Stromal cell of bone marrow (primary cell): ENCODE measurements at places on chromosomes 6 and 20.

DNA sequence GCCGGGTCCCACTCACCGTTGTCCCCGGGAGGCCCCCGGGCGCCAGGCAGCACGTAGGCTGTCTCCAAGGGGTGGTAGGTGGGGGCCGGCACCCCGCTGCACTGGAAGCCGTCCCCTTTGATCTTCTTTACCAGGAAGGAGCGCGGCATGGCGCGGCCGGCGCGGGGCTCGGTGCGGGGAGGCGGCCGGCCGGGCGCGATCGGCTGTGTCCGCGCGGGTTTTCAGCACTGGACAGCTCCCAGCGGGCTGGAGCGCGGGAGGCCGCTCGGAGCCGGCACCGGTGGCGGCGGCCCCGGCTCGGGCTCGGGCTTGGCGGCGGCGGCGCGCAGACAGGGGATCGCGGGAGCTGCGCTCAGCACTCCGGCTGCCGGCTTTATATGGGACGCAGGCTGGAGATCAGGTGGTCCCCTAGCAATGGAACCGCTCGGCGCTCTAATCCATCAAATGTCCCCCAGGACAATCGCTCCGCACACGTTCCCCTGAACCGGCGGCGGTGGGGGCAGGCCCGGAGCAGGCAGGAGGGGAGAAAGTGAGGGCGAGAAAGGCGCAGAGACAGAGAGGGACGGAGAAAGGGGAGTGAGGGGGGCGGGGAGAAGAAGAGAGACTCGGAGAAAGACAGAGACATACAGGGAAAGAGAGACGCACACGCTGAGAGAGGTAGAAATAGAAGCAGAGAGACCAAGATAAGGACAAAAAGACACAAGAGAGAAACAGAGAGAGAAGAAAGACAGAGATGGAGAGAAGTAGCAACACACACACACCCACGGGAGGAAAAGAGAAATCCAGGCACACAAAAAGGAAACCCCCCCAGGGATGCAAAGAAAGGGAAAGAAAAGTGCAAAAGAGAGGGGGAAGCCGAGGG, at the start of gene SCRT2:
Gene SCRT2 (minus strand): TSS at position 350 of the 862 bp plus-strand sequence. CDS start 201 bp downstream, at position 149.
- DNase-seq = peak; percentile 55

DNA sequence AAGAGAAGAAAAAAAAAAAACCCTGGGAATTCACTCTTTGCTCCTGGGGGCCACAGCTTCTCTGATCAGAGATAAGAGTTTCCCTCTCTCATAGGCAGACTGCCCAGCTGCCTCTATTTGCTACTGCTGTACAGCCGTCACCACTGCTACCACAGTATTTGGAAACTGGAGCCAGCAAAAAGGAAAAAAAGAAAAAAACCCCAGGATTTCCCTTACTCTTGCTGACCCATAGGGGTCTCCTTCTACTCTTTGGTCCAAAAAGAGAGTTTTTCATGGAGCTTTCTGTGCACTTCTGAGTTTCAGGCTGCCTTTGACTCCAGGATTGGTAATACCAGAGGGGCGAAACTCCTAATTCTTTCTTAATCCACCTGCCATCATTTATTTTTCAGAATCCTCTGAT, 89.7 kb downstream of the MDGA1 start:
- DNase-seq = no peak

DNA sequence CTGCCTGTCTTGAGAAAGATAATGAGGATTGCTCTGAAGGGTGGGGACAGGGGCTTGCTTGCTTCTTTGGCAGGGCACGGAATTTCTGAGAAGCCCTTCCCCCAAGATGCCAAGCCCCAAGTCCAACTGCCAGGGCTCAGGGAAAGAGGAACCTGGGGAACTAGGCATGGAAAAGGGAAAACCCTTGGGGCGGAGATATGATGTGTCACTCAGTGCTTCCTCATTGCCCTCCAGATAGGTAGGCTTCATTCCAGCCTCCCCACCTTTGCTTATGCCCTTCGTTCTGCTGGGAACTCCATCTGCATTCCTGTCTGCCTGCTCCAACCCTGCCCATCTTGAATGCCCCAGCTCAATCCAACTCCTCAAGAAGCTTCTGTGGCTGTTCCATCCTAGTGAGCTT, 61.2 kb downstream of the VEGFA start:
- no peak for DNase-seq

DNA sequence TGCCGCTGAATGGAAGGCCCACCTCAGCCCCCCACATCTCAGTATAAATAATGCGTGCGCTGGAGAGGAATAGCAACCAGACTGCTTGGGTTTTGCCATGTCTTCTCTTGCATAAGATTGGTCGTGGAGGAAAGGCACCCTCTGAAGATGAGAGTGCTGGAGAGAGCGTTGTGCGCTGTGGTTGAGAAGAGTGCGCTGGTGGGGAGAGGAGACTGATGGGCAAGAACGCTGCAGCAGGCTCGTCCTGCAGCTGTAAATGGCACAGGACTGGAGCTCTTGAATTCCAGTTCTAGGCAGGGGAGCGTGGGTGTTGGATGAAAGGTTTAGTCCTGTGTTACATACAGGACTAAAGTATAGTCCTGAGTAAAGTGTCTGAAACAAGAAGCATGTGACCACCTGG, 51.5 kb downstream of the RPRD1B start:
- DNase-seq = no peak

DNA sequence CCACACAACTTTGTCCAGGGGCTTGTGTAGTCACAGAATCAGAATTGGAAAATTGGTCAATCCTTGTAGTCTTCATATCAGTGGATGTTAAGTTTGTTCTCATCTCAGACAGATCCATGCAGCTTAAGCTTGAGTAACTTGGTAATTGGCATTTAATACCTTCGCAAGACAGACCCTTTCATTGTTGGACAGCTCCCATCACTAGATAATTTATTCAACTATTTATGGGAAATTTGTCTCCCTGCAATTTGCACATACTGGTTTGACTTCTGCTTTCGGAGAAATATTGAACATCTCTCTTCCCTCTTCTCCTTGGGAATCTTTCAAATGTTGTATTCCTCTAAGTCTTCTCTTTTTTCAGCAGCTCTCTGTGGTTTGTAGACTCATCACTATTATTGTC, 17.1 kb downstream of the MEI4 start:
- DNase-seq = no peak

GRCh38 chr6:36759148-36759759, 61.6 kb downstream of the RAB44 start:
- peak; percentile 41 for DNase-seq

DNA sequence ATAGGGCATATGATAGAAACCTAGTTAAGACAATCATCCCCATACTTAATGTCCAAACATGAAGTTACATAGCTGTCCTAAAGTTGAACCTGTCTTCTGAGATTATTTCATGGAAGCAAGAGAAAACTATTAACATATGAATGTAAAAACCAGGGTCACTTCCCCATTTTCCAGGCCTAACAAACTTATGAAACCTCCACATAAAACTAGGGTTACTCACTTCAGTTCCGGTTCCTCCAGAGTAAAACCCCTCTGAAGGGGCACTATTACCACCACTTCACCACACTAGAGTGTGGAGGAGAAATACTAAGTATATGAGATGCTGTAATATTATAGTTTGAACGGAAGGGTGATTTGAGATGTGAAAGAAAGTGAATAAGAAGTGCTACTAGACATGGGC, 14.9 kb downstream of the PRKN start:
- no peak for DNase-seq

GRCh38 chr6:91865889-91866288, 1279.0 kb upstream of the MAP3K7 start:
- no peak for DNase-seq

GRCh38 chr6:21905531-21905930, 312.0 kb downstream of the SOX4 start:
- DNase-seq = no peak
